ENCODE measurements at places on chromosomes 6 and 20.

DNA sequence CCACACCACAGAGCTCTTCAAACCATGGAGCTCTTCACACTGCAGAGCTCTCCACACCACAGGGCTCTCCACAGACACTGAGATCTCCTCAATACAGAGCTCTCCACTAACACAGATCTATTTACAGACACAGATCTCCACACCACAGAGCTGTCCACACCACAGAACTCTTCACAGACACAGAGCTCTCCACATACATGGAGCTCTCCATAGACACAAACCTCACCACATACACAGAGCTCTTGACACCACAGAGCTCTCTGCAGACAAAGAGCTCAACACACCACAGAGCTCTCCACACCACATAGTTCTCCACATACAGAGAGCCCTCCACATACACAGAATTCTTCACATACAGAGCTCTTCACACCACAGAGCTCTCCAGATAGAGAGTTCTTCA, 53.0 kb downstream of the ERMARD start:
- no peak for DNase-seq

GRCh38 chr6:36934901-36935300, 19.6 kb upstream of the PI16 start:
- no peak for DNase-seq

DNA sequence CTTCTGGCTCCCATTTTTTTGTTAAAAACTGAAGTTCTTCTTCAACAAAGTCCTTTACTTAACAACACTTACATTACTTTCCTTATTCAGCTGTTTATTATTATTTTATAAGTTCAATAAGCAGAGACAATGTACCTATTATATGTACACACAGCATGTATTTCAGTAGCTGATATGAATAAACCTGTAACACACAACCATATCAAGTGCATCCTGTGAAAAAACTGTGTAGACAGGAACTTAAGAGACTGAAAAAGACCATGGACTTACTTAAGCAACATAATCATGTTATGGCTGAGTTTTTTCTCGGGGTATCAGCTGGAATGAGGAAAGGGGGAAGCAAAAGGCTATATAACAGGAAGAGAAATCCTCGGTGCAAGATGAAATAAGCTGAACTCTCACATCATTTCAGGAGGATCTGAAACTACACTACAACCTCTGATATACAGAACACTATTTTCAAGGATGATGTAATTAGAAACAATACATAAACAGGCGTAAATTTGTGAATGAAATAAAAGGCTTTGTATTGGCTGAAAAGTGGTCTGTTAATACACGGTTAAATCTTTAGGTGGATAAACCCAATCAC, 70.9 kb downstream of the REV3L start:
- DNase-seq = no peak

DNA sequence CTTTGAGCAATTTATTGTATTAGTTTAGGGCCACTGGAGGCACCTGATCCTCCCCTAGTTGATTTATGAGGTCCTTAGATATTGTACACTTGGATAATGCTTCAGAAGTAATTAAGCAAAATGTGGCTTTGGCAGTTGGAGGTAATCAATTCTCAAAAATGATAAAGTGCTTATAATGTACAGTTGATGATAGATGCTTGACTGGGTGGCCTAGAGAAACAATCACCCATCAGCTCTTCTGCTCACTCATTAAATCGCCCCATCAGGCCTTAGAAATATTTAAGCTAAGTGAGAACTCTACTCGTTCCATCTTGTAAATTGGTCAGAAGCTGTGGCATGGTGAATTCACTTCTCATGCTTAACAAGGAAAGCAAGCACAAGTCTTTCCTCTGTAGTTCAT, 349.9 kb downstream of the SAMD5 start:
- DNase-seq = no peak

GRCh38 chr6:53926505-53926904, 131.7 kb downstream of the LRRC1 start:
- peak; percentile 56 for DNase-seq

Data from RCC 7860 (cell line).